ENCODE measurements at places on chromosomes 11 and 22.

DNA sequence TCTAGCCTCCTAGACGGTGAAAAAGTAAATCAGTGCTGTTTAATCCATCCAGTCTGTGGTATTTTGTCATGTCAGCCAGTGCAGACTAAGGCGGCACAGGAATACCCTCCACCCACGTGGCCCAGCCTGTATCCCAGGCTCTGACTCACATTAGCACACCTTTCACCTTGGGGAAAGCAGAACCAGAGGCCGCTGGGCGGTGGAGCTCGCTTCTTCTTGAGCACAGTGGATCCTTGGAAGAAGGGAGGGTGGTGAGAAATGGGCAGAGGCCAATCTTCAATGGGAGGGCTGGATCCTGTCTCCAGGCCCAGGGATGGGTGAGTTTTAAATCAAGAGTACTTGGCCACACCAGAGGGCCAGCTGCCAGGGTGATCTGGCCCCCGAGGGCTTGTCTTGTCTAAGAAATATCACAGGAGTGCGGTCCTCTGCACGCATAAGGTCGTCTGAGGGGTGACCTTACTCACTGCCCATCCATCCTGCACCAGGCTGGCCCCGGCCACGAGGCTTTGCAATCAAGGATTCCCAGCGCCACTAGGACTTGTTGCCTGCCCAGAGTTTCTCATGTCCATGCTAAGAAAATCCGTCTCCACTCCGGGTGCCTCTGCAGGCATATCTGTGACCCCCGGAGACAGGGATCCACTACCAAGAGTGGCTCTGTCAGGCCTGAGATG is 658.5 kb downstream of the BRD1 start:
- DNase-seq = no peak

- no peak for DNase-seq
These were observed 26.8 kb downstream of the PAK1 start for GRCh38 chr11:77446911-77447629.

DNA sequence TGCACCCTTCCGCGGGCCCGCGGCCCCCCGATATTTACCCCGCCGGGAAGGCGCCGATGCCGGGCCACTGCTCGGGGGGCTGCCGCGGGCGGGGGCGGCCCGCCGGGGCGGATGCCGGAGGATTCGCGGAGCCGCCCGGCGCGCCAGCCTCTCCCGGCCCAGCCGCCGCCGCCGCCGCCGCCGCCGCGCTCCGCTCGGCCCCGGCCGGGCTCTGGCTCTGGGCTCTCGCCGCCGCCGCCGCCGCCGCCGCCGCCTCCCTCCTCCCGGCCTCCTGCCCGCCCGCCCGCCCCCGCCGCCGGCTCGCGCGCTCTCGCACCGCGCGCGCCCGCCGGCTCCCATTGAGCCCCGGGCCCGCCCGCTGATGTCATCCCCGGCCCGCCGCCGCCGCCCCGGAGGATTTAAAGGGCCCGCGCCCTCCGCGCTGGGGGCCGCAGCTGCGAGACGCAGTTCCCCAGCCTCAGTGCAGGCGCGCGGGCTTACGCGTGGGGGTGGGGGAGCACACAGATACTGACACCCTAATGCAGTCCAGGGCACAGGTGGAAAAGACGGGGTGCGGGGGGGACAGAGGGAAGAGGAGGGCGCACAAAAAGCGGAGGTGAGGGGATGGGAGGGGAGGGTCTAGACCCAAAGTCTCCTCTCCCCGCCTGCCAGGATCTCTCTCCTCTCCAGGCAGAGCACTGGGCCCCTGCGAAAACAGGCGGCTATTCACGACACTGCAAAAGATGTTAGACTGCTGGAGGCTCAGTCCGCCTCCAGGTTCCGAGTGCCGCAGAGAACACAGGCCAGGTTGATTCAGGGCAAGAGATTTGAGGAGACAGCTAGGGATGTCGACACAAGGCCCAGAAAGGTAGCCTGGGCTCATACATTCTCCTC is at the start of gene CSNK1E:
TSS of gene CSNK1E (minus strand) at position 312 of the 873 bp plus-strand sequence. CDS start 3,276 bp downstream, outside the sequence.
- DNase-seq = peak; percentile 50

GRCh38 chr11:2742201-2742600 is 42.4 kb upstream of the KCNQ1OT1 start:
- no peak for DNase-seq
